Activated naive CD8-positive, alpha-beta T cell treated with anti-CD3 and anti-CD28 coated beads for 36 hours (primary cell): ENCODE measurements at places on chromosomes 3 and 15. TPM values are rescaled to one million over a fixed set of nuclear protein-coding genes. Genes with fewer than 3 reads are reported as not detected.

The XYLB gene
- total RNA-seq, result 6.0 TPM

The SEMA3F gene
- total RNA-seq, result 0.28 TPM

The ALDH1A3 gene
- total RNA-seq, result not detected

The GOLGA6L9 gene
- 1.8 TPM for total RNA-seq

The BHLHE40 gene
- 292 TPM for total RNA-seq

The LIPH gene
- not detected for total RNA-seq

The UBAP1L gene
- total RNA-seq, result 2.7 TPM

DNA sequence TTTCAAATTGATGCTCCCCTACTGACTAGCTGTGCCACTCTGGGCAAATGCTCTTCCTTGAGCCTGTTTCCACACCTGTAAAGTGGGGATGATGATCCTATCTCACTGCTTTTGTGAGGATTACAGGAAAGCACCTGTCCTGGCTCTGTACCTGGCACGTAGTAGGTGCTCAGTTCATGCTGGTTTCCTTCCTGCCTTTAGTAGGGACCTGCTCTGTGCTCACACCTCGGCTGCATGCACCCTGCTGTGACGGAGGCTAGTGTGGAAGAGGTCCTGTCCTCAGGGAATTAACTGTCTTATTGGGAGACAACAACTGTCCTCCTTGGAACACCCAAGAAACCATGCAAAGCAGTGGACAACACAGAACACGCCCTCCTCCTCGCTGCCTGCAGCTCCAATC, 61.8 kb downstream of the RPL39L start:
- DNase-seq, result no peak

- no peak for DNase-seq
Observed at GRCh38 chr3:126050626-126051025, 33.3 kb downstream of the SLC41A3 start.

DNA sequence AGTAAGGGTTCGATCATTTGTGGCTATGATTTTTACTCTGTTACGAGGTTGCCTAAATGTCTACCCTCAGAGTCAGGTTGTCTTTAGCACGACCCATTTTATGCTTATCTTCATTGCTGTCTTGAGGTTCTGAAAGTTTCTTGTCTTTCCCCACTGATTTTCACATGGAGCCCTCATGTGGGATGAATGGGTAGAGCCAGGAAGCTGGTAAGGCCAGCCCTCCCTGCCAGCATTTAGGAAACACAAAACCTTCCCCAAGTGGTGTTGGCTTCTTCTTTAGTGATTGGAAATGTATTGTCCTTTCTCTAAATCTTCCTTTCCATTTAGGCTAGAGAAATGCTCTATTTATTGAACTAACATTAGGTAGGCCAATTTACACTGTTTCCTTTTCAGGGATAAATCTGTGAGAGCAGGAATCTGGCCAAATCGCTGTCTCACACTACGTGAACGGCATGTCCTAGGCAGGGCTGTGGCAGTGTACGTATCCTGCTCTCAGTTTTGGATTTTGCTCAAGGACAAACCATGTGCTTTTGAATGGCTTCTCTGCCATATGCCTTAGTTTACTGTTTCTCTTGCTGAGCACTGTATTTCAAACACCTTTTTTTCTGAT, 43.7 kb downstream of the MYZAP start:
- no peak for DNase-seq

DNA sequence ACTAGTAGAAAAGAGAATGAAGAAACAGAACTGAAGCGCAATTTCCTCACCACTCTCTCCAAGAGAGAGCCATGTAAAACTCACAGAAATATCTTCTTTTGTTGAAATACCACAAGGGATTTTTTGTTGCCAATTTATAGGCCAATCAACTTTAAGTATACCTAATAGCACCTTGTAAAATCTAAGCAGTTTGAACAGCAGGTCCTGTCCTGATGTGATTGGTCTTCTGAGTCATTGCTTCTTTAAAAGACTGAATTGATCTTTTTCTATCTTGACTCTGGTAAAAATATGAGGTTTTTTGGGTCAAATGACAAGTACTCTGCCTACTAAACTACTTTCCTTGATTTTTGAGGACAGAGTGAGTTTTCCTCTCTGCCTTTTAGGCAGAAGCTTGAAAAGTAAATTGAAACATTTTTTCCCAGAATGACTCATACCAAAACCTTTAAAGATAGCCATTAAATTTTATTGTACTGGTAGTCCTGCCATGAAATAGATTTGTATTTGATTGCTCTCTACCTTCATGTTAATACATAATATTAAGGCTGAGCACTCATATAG, 343.9 kb upstream of the CBLB start:
- DNase-seq, result no peak

- no peak for DNase-seq
Observed at GRCh38 chr3:13167064-13167743, 94.0 kb upstream of the IQSEC1 start.

GRCh38 chr15:65057549-65057940, 10.2 kb downstream of the RASL12 start:
- DNase-seq, result no peak

GRCh38 chr15:64246364-64247189, 83.8 kb upstream of the PPIB start:
- DNase-seq, result peak; percentile 66

GRCh38 chr3:56468184-56469106, at the start of gene ERC2:
ERC2 (minus strand) TSS chr3:56468467.
- DNase-seq, result peak; percentile 13

DNA sequence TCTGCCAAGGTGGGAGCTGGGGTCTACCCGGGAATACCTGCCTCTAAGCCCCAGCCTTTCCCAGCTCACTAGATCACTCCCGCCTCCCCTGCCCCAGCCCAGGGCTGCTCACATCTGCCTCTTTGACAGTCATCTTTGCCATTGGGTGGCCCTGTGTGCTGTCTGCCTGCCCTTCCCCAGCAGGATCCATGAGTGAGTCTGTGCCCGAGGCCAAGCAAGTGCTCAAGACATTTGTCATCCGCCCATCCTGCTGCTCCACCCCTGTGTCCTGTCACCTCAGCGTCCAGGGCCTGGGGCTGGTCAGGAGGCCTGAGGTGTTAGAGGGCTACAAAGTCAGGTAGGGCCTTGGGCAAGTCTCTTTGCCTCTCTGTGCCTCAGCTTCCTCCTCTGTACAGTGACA, 89.4 kb downstream of the LSM3 start:
- no peak for DNase-seq

GRCh38 chr3:169607949-169608348, 55.6 kb downstream of the MECOM start:
- DNase-seq, result no peak

GRCh38 chr3:195159117-195159813, 111.7 kb downstream of the XXYLT1 start:
- no peak for DNase-seq

- DNase-seq, result no peak
Observed at GRCh38 chr3:178465260-178466180, 70.7 kb upstream of the KCNMB2 start.

DNA sequence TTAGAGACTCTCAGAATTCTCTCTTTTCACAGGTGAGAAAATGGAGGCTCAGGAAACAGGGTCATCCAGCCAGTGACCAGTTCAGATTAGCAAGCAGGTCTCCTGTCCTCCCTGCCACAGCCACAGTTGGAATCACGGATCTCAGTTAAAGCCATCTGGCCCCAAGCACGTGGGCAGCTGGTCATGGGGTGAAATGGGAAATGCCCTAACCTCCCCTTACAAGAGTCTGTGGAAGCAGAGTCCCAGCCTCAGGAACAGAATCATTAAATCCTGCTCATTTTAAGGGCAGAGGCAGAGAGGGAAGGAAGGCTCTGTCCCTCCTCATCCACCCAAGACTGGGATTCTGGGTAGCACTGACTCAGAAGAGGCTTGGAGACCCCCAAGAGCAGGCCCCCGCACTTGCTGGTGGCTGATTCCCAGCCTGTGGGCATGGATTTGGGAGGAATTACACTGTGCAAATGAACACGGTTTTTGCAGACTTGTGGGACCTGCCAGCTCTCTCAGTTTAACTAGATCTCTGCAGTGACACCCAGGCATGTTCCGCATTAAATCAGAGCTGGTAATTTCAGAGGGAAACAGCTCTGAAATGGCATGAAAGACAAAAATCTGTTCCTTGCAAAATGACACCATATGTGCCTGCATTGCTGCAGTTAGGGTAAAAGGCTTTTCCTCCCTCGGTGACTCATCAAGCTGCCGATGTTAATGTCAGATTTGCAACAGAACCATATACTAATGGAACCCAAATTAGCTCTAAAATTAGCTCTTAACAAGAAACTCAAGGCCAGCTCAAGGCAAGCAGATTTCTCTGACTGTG, 89.0 kb downstream of the BDH1 start:
- DNase-seq, result no peak

GRCh38 chr3:44076221-44076829, 165.4 kb upstream of the TOPAZ1 start:
- DNase-seq, result no peak

GRCh38 chr3:14601692-14602005, 49.9 kb upstream of the CCDC174 start:
- DNase-seq, result no peak

GRCh38 chr3:146544929-146545528, 622 bp upstream of the PLSCR1 start:
- DNase-seq, result no peak

- DNase-seq, result no peak
Observed at GRCh38 chr3:161800985-161801559, 304.5 kb downstream of the OTOL1 start.

DNA sequence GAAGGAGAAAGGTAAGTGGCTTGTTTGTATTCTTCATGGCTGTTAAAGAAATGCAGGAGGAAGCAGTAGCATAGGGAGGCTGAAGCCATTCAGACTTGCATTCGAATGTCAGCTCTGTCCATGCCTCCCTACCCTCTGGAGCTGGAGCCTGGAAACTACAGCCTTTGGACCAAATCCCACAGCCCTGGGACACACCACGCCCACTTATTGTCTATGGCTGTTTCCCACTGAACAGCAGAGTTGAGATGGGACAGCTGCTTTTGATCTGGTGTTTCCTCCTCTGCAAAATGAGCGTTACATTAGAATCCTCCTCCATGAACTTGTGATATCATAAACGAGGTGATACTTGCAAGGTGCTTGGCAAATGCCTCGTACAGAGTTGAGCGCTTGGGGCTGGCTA, 3.6 kb downstream of the FAM107A start:
- no peak for DNase-seq

GRCh38 chr15:93420050-93420452, 331.0 kb upstream of the RGMA start:
- no peak for DNase-seq

DNA sequence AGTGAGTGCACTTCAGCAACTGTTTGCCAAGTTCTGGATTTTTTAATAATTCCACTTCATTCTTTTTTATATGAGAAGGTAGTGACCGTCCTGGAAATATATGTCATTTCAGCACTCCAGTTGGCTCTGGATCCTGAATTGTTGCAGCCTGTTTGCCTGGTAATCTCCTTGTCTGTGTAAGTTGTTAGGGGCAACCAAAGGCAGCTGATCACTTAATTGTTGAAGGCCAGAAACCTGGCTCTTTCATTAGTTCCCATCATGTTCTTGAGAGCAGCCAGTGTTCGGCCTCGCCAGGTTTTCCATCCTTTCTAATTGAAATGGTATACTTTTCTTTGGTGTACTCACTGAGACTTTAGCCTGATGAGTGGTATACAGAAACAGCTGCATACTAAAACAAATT, 168.6 kb downstream of the SOX2 start:
- DNase-seq, result no peak

DNA sequence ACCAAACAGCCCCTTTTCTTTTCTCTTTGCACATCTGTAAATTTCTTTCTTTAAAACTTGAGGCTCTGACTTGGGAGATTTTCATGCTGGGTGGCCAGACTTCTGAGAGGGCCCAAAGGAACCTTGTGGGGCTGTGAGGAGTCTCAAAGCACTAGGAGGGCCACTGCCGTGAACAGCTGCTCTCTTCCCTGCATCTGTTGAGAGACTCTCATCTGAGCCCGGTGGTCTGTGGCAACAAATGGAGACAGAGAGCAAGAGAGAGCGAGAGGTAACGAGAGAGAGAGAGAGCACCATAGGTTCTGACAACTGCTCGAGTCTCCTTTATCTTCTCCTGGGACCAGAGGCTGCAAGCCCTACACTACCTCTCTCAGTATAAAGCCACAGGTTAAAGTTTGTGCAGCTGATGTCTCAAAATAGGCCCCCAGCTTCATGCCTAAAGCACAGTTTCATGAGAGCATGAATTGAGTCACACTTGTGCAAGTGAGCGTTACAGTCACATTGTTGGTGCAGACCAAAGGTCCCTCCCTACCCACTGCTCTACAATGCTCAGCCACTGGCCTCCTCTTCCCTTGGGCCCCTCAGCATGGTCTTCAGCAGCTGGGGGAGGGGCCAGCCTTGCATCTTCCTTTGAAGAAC, 60.7 kb downstream of the ZNF621 start:
- no peak for DNase-seq
